GM23338 (cell line): ENCODE measurements at places on chromosomes 7 and 10. TPM values are rescaled to one million over a fixed set of nuclear protein-coding genes. Genes with fewer than 3 reads are reported as not detected.

Gene AGR2
- total RNA-seq, result not detected in 2 replicates

Gene PRLHR
- total RNA-seq, result 0.24 TPM in 1 of 2 replicates, not detected in the other

Gene DNAJC1
- total RNA-seq, result 45.3 and 50.8 TPM in 2 replicates

Gene TECTB
- total RNA-seq, result not detected in 2 replicates

Gene ASB10
- total RNA-seq, result not detected in 2 replicates

Gene CRYGN
- 0.59 and 1.1 TPM in 2 replicates for total RNA-seq

GRCh38 chr10:79203833-79204232 is 135.1 kb downstream of the ZMIZ1 start:
- no peaks in the 10 kb centered on the region for H3K27me3 ChIP-seq
- no peaks in the 10 kb centered on the region for H3K36me3 ChIP-seq
- no peaks in the 10 kb centered on the region for H3K4me1 ChIP-seq
- H3K4me3 ChIP-seq, result no peak overlapping the region
- no peak overlapping the region for H3K27ac ChIP-seq

- no peaks in the 10 kb centered on the region; the same call in 1 of the 2 replicates for H3K36me3 ChIP-seq
- no peak overlapping the region for H3K27ac ChIP-seq
- H3K27me3 ChIP-seq, result peaks cover 7% of the 10 kb centered on the region; the same call in 1 of the 2 replicates
- H3K4me1 ChIP-seq, result peaks cover 3% of the 10 kb centered on the region; the same call in 1 of the 2 replicates
- peak overlapping the region; percentile 55 for H3K4me3 ChIP-seq
- DNase-seq, result peak; percentile 24
Measured at GRCh38 chr10:131310551-131311401, 745 bp downstream of the TCERG1L start.

GRCh38 chr7:101120315-101120714 is 6.6 kb upstream of the SERPINE1 start:
- no peaks in the 10 kb centered on the region for H3K27me3 ChIP-seq
- no peaks in the 10 kb centered on the region for H3K36me3 ChIP-seq
- H3K4me3 ChIP-seq, result no peak overlapping the region
- H3K4me1 ChIP-seq, result peaks cover 18% of the 10 kb centered on the region; the same call in 1 of the 2 replicates
- H3K27ac ChIP-seq, result no peak overlapping the region

GRCh38 chr7:5439209-5439571 is 15.6 kb upstream of the TNRC18 start:
- no peak overlapping the region for H3K4me3 ChIP-seq
- no peaks in the 10 kb centered on the region for H3K36me3 ChIP-seq
- H3K27ac ChIP-seq, result no peak overlapping the region
- no peaks in the 10 kb centered on the region for H3K4me1 ChIP-seq

DNA sequence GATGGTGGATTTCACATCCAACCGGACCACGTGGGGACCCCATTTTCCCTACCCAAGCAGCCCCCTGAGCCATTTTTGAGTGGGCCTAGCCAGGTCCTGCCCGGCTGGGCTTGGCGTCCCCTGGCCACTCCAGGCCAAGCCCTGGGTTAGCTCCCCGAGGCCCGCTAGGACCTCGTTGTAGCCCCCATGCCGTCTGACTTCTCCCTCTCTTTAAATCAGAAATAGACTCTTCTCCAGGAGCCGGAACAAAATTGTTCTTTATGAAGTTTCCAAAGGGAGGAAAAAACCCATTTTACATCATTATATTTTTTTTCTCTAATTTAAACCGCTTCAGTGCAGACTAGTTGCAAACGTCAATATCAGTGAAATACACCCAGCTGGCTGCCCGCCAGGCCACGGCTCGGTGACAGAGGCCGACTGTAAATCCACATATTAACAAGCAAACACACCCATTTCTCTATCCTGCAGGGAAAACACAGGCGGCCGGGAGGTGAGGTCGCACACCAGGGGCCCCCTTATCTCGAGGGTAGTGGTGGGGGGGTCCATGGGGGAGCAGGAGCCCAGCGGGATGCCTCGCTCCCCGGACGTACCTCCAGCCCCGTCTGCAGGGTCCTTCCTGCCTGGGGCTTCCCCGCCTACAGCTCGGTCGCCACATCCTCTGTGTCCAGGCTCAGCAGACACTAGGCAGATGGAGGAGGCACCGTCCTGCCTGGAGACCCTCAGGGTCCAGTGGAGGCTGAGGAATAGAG is 72.7 kb downstream of the ELFN1 start:
- H3K36me3 ChIP-seq, result no peaks in the 10 kb centered on the region
- no peak overlapping the region for H3K27ac ChIP-seq
- H3K4me3 ChIP-seq, result no peak overlapping the region
- DNase-seq, result no peak
- no peaks in the 10 kb centered on the region for H3K4me1 ChIP-seq

GRCh38 chr7:44965937-44966730 is 12.7 kb downstream of the MYO1G start:
- peaks cover 22% of the 10 kb centered on the region for H3K27me3 ChIP-seq
- no peak overlapping the region for H3K4me3 ChIP-seq
- no peak for DNase-seq
- H3K4me1 ChIP-seq, result no peaks in the 10 kb centered on the region

DNA sequence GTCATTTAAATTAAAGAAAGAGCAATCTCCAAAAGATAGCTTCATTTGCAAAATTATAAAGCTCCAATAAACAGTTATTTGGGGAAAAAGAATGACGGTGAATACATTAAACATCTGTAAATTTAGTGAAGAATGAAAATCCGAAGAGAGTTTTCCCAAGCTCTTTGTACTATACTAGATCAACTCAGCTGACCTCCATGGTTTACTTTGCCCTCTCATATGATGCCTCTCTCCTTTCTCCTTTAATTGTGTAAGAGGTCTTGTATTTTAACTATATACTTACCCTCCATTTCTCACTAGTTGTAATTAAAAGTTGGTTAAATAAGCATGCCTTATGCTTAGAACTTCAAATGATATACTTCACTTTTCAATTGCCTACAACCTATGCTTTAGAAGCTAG is 125.8 kb downstream of the CACNA2D1 start:
- peaks cover 40% of the 10 kb centered on the region for H3K4me1 ChIP-seq
- H3K27ac ChIP-seq, result no peak overlapping the region
- DNase-seq, result no peak
- no peaks in the 10 kb centered on the region for H3K27me3 ChIP-seq
- H3K36me3 ChIP-seq, result no peaks in the 10 kb centered on the region

DNA sequence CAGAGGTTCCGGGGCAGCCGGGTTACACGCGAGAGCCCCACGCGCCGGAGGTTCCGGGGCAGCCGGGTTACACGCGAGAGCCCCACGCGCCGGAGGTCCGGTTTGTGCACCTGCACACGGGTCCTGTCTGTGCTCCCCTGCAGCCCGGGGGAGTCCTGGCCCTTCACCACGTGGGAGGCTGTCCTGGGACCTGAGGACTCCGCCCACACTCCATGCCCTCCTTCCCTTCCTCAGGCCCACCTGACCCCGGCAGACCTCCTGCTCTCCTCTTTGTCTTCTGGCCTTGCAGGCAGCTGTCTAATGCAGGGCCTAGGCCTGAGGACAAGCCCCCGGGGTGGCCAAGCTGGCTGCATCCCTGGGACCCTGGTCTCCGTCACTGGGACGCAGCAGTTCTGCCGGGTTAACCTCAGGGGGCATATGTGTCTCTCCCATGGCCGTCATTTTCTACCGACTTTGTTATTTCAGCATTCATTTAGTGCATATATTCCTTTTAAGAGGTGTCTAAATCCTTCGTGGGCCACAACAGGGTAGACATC is 374.6 kb downstream of the DNAJB6 start:
- H3K27ac ChIP-seq, result no peak overlapping the region
- H3K27me3 ChIP-seq, result no peaks in the 10 kb centered on the region
- no peaks in the 10 kb centered on the region for H3K36me3 ChIP-seq
- no peaks in the 10 kb centered on the region for H3K4me1 ChIP-seq
- DNase-seq, result no peak

- DNase-seq, result no peak
- no peaks in the 10 kb centered on the region for H3K4me1 ChIP-seq
- H3K27ac ChIP-seq, result no peak overlapping the region
- H3K27me3 ChIP-seq, result no peaks in the 10 kb centered on the region
- no peak overlapping the region for H3K4me3 ChIP-seq
Measured at GRCh38 chr10:46091080-46091827, 45.2 kb upstream of the MSMB start.

DNA sequence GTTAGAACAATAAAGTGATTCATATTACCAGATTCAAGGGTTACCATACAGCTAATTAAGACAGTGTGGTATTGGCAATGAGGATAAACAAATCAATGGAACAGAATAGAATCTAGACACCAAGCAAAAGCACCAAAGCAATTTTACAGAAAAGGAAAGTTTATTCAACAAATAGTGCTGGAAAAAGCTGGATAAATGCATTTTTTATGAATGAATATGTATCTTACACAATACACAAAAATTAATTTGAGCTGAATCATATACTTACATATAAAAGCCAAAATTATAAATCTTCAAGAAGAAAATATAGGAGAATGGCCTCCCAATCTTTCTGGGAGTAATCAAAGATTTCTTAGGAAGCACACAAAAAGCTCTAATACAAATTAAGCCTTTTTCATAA is 220.4 kb upstream of the PTN start:
- H3K27ac ChIP-seq, result no peak overlapping the region
- DNase-seq, result no peak
- no peaks in the 10 kb centered on the region for H3K36me3 ChIP-seq

DNA sequence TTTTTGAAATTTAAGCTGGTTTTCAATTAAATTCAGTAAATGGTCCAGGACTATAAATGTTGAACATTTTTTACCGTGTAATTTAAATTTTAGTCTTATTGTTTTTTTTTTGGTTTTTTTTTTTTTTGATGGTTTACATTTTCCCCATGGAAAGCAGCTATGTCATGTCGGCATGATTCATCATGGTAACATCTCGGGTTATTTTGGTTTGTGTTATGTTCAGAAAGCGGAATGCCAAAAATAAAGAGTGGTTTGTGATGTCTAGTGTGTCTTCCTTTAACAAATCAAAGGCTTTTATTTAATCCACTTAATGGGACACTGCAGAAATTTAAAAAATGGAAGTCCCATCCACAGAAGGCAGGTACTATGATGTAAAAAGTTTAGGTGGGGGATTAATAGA is 58.5 kb downstream of the TRUB1 start:
- no peak overlapping the region for H3K27ac ChIP-seq
- H3K4me3 ChIP-seq, result no peak overlapping the region
- H3K27me3 ChIP-seq, result no peaks in the 10 kb centered on the region
- H3K36me3 ChIP-seq, result no peaks in the 10 kb centered on the region
- DNase-seq, result no peak

GRCh38 chr10:69201045-69201444 is 19.1 kb upstream of the HKDC1 start:
- H3K27me3 ChIP-seq, result no peaks in the 10 kb centered on the region
- peaks cover 25% of the 10 kb centered on the region; the same call in 1 of the 2 replicates for H3K36me3 ChIP-seq
- H3K4me1 ChIP-seq, result no peaks in the 10 kb centered on the region
- no peak for DNase-seq

DNA sequence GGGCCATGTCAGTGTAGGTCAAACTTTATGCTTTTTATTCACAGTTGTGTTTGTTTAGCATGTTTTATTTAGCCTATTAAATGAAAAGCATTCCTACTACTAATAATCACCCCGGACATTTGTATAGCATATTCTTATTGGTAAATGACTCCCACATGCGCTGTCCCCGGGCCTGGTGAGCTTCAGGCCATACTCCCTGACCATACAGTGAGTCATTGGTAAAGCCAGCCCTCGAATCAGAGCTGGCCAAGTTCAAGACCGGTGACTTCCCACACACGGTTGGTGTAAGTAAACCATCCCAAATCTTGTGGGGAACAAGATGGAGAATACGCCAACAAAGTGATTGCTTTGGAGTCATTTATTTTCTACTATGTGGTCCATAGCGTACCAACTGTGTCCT is 238.7 kb upstream of the TCF7L2 start:
- no peak overlapping the region for H3K4me3 ChIP-seq
- no peaks in the 10 kb centered on the region for H3K27me3 ChIP-seq
- no peaks in the 10 kb centered on the region for H3K36me3 ChIP-seq
- H3K27ac ChIP-seq, result no peak overlapping the region
- H3K4me1 ChIP-seq, result peaks cover 37% of the 10 kb centered on the region
- DNase-seq, result no peak

GRCh38 chr7:66739953-66740301 is 606 bp upstream of the RABGEF1 start:
- no peaks in the 10 kb centered on the region for H3K27me3 ChIP-seq
- H3K4me3 ChIP-seq, result peak overlapping the region; percentile 94
- H3K36me3 ChIP-seq, result no peaks in the 10 kb centered on the region
- peak; percentile 35 for DNase-seq
- peak overlapping the region; percentile 98 for H3K27ac ChIP-seq

DNA sequence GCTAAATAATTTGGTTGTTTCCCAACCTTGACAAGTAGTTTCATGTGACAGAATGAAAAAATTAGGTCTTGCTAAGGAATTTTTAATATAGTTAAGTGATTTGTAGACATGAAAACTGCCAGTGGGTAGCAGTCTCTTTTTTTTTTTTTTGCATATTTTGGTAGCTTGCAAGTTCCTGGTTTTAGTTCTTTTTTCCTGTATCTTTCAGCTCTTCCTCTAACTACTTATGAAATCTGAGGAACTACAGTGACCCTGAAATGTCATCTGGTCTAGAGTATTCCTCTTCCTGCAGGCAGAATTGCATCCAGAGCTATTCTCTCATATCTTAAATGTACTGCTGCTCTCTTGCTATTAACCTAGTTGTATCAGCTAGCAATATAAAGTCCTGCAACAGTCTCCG is 160.4 kb downstream of the HDAC9 start:
- no peaks in the 10 kb centered on the region for H3K27me3 ChIP-seq
- H3K4me1 ChIP-seq, result no peaks in the 10 kb centered on the region

GRCh38 chr7:45053401-45053800 is 35.4 kb downstream of the NACAD start:
- H3K27ac ChIP-seq, result no peak overlapping the region
- no peak overlapping the region for H3K4me3 ChIP-seq
- no peaks in the 10 kb centered on the region for H3K36me3 ChIP-seq
- DNase-seq, result no peak
- H3K27me3 ChIP-seq, result no peaks in the 10 kb centered on the region

GRCh38 chr7:73418113-73418703 is 15.4 kb upstream of the FZD9 start:
- H3K4me3 ChIP-seq, result no peak overlapping the region
- no peaks in the 10 kb centered on the region for H3K36me3 ChIP-seq
- peak; percentile 35 for DNase-seq
- no peaks in the 10 kb centered on the region for H3K4me1 ChIP-seq
- no peak overlapping the region for H3K27ac ChIP-seq
- no peaks in the 10 kb centered on the region for H3K27me3 ChIP-seq

DNA sequence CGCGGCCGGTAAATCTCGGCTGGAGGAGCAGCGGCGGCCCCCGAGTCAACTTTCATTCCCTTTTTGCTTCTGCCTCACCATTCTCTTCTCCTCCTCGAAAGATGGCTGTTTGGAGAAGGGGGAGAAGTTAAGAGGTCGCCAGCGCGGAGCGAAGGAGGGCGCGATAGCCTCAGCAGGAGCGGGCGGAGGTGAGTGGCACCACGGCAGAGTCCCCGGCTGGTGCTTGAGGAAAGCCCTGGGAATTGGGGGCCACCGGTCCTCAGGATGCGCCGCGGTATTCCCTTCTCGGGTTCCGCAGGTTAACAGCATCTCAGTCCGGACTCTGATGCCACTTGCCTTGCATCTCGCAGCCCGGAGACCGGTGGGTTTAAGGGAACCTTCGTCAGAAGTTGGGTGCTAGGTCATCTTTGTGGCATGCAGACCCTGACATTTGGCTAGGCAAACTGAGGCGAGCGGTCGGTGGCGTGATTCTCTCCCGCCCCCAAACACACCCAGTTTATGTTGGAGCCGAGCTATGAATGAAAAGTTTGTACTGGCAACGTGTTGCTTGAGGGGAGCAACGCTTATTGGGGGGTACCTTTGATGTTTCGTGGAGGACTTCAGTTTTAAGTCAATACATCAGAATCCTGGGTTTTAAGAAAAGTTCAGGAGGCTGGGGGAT is 59.5 kb upstream of the PRPS1L1 start:
- H3K4me1 ChIP-seq, result peaks cover 8% of the 10 kb centered on the region; the same call in 1 of the 2 replicates
- peaks cover 48% of the 10 kb centered on the region for H3K27me3 ChIP-seq
- no peaks in the 10 kb centered on the region for H3K36me3 ChIP-seq
- H3K27ac ChIP-seq, result no peak overlapping the region
- DNase-seq, result peak; percentile 64

- no peak overlapping the region for H3K27ac ChIP-seq
- no peak for DNase-seq
- peaks cover 5% of the 10 kb centered on the region; the same call in 1 of the 2 replicates for H3K4me1 ChIP-seq
- no peaks in the 10 kb centered on the region for H3K27me3 ChIP-seq
Measured at GRCh38 chr10:31765541-31765940, 163.1 kb downstream of the ARHGAP12 start.
